Tibial nerve (tissue), 4 donors: ENCODE measurements at places on chromosomes 3 and 15. TPM values are rescaled to one million over a fixed set of nuclear protein-coding genes. Genes with fewer than 3 reads are reported as not detected.
A peak's percentile ranks its signal among the peaks of the same experiment; 100 is the strongest.

Gene PPP1R14D
- not detected for total RNA-seq

Gene C3orf49
- not detected for total RNA-seq

Gene CCDC13
- 1.9 TPM for total RNA-seq

Gene TFG
- 80.8 TPM for total RNA-seq

Gene SERINC4
- not detected for total RNA-seq

Gene XCR1
- total RNA-seq, result not detected

Gene VPS33B
- total RNA-seq, result 8.7 TPM

Gene SLC4A7
- 44.7 TPM for total RNA-seq

Gene CRELD1
- 32.4 TPM for total RNA-seq

- H3K4me1 ChIP-seq, result no peaks in the 10 kb centered on the region
- H3K4me3 ChIP-seq, result no peak overlapping the region
- H3K36me3 ChIP-seq, result peaks cover 4% of the 10 kb centered on the region
- no peak for DNase-seq
Observed at GRCh38 chr3:197124713-197125112, 95.1 kb upstream of the MELTF start.

GRCh38 chr15:45435124-45435903, 57.0 kb upstream of the GATM start:
- H3K27me3 ChIP-seq, result no peaks in the 10 kb centered on the region
- no peaks in the 10 kb centered on the region for H3K36me3 ChIP-seq
- no peak overlapping the region for H3K4me3 ChIP-seq
- H3K4me1 ChIP-seq, result no peaks in the 10 kb centered on the region

DNA sequence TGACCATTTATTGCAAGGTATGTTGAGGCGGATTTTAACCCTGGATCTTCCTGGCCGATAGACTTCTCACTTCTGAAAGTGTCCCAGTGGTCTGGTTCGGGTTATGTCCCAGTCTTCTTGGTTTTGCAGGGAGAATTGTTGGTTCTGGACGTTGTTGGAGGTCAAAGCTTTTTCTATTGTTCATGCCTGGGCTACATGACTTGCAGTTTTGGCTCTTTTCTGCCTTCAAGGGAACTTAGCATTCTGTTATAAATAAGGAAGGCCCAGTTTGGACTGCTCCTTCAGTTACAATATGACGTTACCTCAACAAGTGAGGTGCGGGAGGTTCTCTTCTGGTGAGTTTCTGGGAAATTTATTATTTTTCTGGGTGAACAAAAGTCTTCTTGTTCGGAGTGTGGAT, 614.3 kb downstream of the DIPK2A start:
- no peaks in the 10 kb centered on the region for H3K36me3 ChIP-seq
- no peaks in the 10 kb centered on the region for H3K27me3 ChIP-seq
- no peaks in the 10 kb centered on the region for H3K4me1 ChIP-seq

DNA sequence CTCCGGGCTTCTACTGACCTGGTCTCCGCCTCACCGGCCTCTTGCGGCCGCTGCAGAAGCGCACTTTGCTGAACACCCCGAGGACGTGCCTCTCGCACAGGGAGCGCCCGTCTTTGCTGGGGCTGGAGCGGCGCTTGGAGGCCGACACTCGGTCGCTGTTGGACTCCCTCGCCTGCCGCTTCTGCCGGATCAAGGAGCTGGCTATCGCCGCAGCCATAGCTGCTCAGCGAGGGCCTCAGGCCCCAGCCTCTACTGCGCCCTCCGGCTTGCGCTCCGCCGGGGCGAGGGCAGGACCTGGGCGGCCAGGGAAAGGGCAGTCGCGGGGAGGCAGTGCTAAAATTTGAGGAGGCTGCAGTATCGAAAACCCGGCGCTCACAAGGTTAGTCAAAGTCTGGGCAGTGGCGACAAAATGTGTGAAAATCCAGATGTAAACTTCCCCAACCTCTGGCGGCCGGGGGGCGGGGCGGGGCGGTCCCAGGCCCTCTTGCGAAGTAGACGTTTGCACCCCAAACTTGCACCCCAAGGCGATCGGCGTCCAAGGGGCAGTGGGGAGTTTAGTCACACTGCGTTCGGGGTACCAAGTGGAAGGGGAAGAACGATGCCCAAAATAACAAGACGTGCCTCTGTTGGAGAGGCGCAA, 319.2 kb downstream of the FGF12 start:
- no peaks in the 10 kb centered on the region for H3K36me3 ChIP-seq
- no peaks in the 10 kb centered on the region for H3K4me1 ChIP-seq
- H3K27me3 ChIP-seq, result no peaks in the 10 kb centered on the region
- DNase-seq, result no peak
- no peak overlapping the region for H3K27ac ChIP-seq

GRCh38 chr15:76147906-76148570, 88.3 kb downstream of the TMEM266 start:
- no peaks in the 10 kb centered on the region for H3K27me3 ChIP-seq
- H3K4me1 ChIP-seq, result peaks cover 7% of the 10 kb centered on the region
- H3K4me3 ChIP-seq, result no peak overlapping the region

DNA sequence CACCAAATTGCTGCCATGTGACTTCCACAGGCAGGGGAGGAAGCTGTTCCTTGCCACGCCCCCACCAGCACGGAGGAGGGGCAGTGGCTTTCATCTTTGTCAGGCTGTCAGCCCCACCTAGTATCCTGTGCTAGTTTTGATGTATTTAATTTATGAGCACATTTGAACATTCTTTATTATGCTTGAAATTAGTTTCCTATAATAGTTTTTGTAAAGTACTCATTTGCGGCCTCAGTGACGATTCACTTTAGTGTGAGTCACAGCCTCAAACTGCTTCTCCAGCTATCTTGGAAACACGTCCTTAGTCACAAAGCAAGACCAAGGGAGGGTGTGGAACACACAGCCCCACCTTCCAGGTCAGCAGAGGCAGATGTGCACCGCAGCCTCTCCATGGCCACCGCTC, 239.9 kb upstream of the ATP10A start:
- no peak for DNase-seq
- no peak overlapping the region for H3K4me3 ChIP-seq
- H3K27ac ChIP-seq, result no peak overlapping the region
- H3K27me3 ChIP-seq, result no peaks in the 10 kb centered on the region

DNA sequence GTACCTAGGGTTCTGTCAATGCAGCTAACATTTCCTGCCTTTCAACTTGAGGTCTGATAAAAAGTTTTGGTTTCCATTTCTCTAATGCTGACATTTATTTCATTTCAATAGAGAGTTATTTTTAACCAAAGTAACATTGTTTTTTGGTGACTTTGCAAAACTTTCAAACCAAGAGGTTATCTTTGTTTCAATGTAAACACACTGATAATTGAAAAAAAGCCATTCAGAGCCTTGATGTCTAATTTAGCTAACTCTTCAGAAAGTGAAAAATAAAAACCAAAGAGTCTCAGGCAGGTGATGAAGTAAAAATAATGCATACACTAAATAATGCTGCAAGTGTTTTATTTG, 9.6 kb upstream of the TIPARP start:
- H3K27me3 ChIP-seq, result no peaks in the 10 kb centered on the region
- DNase-seq, result no peak
- H3K36me3 ChIP-seq, result no peaks in the 10 kb centered on the region
- H3K27ac ChIP-seq, result peak overlapping the region; percentile 48

GRCh38 chr3:159008401-159008800, 206.5 kb downstream of the MFSD1 start:
- H3K27ac ChIP-seq, result no peak overlapping the region
- DNase-seq, result no peak
- no peaks in the 10 kb centered on the region for H3K4me1 ChIP-seq
- no peaks in the 10 kb centered on the region for H3K27me3 ChIP-seq
- H3K36me3 ChIP-seq, result no peaks in the 10 kb centered on the region

DNA sequence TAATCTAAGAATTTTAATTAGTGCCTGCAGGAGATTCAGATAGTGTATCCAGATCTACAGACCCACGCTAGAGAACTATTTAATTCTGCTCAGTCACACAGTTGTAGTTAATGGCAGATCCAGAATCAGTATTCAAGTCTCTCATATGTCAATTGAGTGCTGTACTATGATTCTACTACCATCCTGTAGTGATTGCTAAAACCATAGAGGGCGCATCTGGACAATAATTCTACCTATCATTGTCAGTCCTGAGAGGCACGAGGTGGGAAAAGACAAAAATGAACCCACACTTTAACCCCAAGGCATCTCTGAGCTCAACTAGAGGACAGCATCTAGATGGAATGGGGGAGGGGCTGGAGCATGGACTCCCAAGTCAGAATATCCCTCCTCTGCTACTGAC, 22.7 kb downstream of the DHX36 start:
- no peak overlapping the region for H3K27ac ChIP-seq
- no peak overlapping the region for H3K4me3 ChIP-seq
- no peak for DNase-seq
- H3K36me3 ChIP-seq, result peaks cover 89% of the 10 kb centered on the region
- H3K4me1 ChIP-seq, result no peaks in the 10 kb centered on the region
- H3K27me3 ChIP-seq, result no peaks in the 10 kb centered on the region

DNA sequence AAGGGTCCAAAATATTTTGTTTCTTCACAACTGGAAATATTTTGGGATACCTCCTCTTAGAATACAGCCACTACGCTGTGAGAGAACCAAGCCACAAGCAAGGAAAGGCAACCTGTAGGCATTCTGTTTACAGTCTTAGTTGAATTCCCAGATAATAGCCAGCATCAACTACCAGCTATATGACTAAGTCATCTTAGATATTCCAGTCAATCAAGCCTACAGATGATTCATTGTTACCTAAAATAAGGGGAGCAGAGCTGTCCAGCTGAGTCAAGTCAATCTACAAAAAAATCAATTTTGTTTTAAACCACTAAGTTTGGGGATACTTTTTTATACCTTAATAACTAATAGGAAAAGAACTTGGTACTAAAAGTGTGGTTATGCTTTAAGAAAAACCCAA, 526.4 kb upstream of the DPPA4 start:
- DNase-seq, result no peak
- H3K27ac ChIP-seq, result no peak overlapping the region
- no peaks in the 10 kb centered on the region for H3K4me1 ChIP-seq
- H3K4me3 ChIP-seq, result no peak overlapping the region
- no peaks in the 10 kb centered on the region for H3K36me3 ChIP-seq
- no peaks in the 10 kb centered on the region for H3K27me3 ChIP-seq

- no peaks in the 10 kb centered on the region for H3K4me1 ChIP-seq
- H3K4me3 ChIP-seq, result no peak overlapping the region
- DNase-seq, result no peak
- H3K27ac ChIP-seq, result no peak overlapping the region
- no peaks in the 10 kb centered on the region for H3K27me3 ChIP-seq
Observed at GRCh38 chr3:148026009-148026588, 616.9 kb downstream of the ZIC1 start.

- no peak overlapping the region for H3K27ac ChIP-seq
- no peak overlapping the region for H3K4me3 ChIP-seq
- peaks cover 10% of the 10 kb centered on the region for H3K4me1 ChIP-seq
- H3K27me3 ChIP-seq, result no peaks in the 10 kb centered on the region
Observed at GRCh38 chr3:120157681-120158080, 63.4 kb upstream of the GSK3B start.

DNA sequence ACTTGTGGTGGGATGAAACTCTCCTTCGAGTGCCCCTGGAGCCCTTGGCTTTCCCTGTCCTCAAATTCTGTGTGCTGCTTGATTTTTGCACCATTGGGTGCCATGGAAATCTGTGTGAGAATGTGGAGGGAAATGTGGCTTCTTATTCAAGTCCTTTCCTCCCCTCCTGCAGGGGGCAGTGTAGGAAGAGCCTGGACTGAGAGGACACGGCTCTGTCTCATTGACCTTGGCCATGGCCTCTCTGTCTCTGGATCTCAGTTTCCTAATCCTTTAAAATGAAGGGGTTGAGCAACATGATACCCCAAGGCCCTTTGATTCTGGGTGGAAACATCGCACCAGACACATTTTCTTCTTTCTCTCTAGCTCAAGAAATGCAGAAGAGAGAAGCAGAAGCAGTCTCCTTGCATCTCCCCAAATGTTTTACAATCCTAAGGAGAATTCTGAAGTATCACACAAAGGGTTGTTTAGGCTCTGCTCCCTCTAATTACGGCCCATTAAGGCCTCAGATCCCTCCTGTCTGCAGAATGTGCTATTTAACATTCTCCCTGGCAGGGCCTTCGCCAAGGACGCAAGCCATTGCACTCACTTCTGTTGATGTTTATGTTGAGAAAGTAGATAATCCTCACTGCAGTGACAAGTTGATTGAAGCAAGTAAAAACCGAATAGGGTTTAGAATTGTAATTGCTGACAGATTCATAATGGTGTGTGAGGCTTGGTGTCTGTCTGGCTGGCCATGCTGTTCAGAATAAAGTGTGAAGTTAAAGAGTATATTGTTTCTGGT, 169.1 kb downstream of the TPRG1 start:
- H3K27me3 ChIP-seq, result no peaks in the 10 kb centered on the region
- no peak for DNase-seq
- no peak overlapping the region for H3K27ac ChIP-seq
- no peaks in the 10 kb centered on the region for H3K36me3 ChIP-seq
- H3K4me1 ChIP-seq, result no peaks in the 10 kb centered on the region

DNA sequence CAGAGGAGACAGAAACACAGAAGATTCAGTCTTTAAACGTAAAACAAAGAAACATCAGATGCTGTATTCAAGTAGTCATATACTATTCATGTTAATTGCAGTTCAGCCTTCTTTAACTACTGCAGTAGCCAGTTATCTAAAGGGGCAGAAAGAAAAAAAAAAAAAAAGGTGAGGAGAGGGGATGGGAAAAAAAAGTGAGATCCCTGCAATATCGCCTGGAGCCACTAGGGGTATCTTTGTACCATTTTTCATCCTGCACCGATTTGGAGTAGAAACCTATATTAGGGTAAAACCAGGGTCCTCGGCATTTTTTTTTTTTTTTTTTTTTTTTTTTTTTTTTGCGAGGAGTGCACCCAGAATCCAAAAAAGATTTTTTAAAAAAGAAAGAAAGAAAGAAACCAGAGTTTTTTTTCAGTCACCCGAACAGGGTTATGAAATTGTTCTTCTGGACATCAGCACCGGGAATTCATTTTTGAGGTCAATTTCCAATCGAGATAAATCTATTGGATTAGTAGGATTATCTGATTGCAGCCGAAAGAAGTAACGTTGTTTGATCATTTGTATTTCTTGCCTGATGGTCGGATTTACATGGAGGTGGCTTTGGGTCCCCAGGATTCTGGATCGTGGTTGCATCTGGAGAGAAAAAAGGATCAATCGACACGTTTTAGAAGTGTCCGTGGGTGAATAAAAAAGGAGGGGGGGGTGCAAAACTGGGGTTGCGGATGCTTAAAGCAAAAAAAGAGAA, 186.7 kb downstream of the NLGN1 start:
- DNase-seq, result no peak
- peak overlapping the region; percentile 25 for H3K4me3 ChIP-seq
- H3K27me3 ChIP-seq, result no peaks in the 10 kb centered on the region
- H3K27ac ChIP-seq, result no peak overlapping the region
- no peaks in the 10 kb centered on the region for H3K4me1 ChIP-seq

DNA sequence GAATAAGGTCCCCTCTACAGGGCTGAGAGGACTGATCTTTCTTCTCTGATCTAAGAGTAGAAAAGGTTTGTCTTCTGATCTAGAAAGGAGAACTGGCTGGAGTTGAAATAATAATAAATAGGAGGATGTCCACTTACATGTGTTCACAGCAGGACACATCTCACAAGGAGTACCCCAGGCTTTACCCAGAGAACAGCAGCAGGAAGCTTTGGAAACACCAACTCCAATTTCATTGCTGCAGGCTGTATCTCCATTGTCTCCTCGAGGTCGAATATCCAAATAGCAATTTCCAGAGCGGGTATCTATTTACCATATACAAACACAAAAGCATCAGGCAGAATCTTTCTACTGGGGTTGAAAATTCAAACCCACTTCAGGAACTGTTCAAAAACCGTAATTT, 136.6 kb downstream of the DUT start:
- no peak for DNase-seq
- H3K4me1 ChIP-seq, result no peaks in the 10 kb centered on the region
- no peak overlapping the region for H3K4me3 ChIP-seq
